ENCODE measurements at places on chromosomes 3 and 15.
A peak's percentile ranks its signal among the peaks of the same experiment; 100 is the strongest.

DNA sequence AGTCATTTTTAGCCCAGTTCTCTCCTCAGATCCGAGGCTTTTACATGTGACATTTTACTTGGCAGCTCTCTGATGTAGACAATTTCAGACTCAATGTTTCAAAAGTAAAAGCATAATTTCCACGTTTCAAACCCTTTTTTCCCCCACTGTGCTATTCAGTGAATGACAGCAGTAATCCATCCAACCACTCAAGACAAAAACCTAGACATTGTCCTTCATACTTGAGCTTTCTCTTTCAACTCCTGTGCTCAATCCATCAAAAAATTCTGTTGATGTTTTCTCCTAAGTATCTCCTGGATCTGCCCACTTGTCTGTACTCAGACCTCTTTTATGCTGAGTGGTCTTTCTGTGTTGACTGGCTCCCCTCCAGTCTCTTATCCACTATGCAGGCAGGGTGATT is 214.7 kb downstream of the CHL1 start:
- DNase-seq, result no peak

DNA sequence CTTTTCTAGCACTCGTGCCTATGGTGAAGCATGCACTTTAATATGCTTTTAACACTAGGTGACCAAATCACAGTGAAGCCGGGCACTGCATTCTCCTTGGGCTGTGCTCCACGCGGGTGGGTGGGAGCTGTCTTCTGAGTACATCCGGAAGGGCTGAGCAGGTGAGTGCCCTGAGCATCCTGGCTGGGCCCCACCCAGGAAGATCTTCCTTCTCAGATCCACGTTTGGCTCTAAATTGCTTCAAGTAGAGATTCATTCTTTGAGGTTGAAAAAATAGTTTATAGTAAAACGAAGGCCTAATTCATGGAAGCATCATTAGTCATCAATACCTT is 73.9 kb upstream of the BLM start:
- DNase-seq, result no peak

DNA sequence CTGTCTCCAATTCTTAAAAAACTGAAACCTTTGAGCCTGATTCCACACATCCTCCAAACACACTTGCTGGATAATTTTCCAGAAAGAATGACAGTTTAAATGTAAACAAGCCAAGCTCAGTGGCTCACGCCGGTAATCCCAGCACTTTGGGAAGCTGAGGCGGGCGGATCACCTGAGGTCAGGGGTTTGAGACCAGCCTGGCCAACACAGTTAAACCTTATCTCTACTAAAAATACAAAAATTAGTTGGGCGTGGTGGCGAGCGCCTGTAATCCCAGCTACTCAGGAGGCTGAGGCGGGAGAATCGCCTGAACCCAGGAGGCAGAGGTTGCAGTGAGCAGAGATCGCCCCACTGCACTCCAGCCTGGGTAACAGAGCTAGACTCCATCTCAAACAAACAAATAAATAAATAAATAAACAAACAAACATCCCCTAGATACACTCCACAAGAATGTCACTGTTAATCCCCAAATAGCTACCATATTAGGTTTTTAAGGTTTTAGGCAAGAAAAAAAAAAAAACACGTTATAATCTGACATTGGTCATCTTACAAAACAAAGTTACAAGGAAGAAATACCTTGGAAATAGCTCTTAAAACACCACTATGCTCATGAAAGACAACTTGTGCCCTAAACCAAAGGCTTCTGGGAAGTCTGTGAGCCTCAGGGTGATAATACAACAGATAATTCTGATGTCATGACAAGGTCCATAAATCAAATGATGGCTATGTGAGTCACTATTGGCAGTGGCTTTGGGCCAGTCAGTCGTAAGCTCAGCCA is 13.2 kb downstream of the TNIK start:
- DNase-seq, result no peak

- no peak for DNase-seq
These were observed 192.5 kb upstream of the TSC22D2 start for GRCh38 chr3:150215616-150216015.

DNA sequence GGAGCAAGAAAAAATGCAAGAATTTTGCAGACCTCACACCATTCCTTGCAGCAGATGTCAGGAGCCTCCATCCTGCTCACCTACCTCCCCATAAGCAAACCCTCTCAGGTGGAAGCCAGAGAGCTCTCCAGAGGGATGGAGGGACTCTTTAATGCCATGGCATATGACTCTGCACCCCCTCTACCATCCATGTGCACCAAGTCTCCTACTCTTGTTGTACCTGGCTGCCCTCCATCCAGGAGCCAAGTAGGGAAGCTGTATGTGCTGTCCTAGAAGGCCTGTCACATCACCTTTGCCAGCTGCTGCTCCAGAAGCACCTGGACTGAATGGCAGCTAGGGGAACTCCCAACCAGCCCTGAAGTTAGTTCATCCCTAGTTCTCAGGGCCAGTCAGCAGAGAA is 38.5 kb upstream of the PRR20G start:
- no peak for DNase-seq

- DNase-seq, result no peak
These were observed 37.3 kb upstream of the CDV3 start for GRCh38 chr3:133535971-133536881.

DNA sequence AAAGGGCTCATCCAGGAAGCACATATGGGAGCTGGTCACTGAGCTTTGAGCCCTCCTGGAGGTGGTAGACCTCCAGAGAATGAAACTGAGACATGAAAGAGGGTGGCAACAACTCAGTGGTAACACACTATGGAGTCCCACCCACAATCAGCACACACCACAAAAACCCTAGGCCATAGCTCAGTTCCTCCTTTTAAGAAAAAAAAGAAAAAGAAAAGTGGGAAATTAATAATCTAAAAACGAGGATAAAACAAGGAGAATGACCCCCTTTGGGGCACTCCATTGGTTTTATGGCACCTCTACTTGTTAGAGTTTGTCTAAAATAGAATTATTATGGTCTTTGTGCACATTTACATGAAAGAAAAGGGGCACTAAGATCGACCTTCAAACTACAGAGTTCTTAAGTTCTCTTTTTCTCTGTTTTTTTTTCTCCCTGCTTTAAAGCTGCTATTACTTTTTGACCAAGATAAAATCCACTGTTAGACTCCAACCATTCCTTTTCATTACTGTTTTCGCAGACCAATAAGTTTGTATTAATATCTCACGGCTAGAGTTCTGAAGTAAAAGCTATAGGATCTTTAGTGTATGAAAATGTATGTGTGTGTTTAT is 40.2 kb upstream of the ZBTB20 start:
- no peak for DNase-seq

- DNase-seq, result no peak
These were observed 175.3 kb downstream of the PLCL2 start for GRCh38 chr3:17059989-17060550.

DNA sequence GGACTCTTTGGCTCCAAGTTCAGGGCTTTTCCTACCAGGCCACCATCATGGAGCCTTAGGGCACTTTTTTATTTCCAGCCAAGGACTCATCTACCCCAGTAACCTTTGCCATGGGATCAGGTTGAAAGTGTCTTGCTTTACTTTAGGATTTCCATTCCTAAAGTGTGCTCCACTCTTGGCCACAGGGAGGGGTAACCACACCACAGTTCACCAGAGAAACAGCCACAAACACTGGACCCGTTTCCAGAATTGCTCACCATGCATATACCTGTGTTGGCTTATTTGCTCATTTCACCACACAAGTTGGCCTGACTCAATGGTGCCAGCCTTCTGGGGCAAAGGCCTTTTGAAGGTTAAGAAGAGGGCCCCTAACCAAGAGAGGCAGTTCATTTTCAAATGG is 70.6 kb upstream of the RAD18 start:
- no peak for DNase-seq

GRCh38 chr3:141237701-141238521 is 6.3 kb downstream of the PXYLP1 start:
- peak; percentile 66 for DNase-seq

DNA sequence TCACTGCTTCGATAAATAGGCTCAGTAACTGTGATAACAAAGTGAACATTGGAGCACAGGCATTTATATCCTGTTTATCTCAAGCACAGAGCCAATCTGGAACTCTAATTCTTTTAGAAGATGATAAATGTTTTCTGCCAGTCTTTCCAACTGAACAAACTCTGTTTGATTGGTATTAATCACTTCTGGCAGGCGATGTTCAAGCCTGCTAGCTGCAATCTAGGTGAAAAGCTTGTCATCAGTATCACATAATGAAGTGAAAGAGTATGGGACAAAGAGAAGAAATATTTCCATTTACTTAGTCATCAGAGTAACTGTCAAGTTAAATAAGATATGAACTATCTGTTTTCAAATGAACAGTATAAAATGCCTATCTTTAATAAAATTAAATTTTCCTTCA is 577.3 kb downstream of the VGLL3 start:
- no peak for DNase-seq

DNA sequence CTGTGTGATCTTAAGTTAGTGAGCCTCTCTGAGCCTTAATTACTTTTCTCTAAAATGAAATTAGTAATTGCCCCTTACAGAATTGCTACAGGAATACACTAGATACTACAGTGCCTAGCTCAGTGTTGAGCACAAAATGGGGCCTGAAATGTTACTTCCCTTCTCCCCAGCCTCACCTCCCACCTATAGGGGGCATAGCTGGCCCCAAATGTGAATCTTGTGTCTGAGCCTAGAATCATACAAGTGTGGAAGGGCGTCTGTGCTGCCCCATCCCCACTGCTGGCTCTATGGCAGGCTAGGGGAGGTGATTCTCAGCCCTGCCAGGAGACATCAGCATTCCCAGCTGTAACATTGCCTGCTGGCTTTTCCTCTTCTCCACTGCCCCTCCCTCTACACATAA is 42.7 kb downstream of the IFT122 start:
- no peak for DNase-seq

DNA sequence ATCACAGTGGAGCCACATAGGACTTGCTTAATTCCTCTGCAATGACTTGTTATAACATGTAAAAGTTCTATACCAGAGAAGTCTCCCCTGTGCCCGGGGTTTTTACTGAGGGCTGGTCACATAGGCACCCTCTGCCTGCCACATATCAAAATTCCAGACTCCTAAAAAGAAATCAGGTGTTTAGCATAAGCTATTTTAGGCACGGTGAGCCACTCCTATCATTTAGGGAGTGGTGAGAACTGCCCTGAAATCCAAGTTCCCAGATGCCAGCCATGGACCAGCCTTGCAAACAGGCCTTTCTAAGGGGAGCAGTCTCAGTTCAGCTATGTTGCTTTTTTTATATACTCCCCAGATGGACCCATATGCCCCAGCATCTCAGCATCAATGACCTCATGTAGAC is 130.3 kb downstream of the THSD4 start:
- no peak for DNase-seq

DNA sequence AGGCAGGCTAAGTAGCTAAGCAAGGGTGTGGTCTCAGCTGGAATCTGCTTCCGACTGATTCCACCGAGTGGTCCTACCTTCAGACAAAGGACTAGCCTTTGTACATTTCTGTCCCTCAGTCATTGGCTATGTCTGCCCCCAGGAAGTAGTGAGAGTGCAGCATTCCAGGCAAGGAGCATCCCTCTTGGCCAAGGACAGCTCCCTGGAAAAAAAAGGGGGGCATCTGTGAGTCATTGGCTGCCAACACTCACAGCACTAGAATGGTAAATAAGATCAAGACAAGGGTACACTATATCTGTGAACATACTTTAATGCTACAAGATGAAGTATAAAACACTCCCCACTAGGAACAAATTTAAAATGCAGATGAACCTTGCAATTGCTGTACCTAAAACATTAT is 66.8 kb downstream of the STAC start:
- no peak for DNase-seq

All from activated T-cell treated with anti-CD3 and anti-CD28 coated beads, Interleukin-2, amount 50 U/mL, for 72 hours (primary cell).